ENCODE measurements at places on chromosomes 1 and 21. TPM values are rescaled to one million over a fixed set of nuclear protein-coding genes. Genes with fewer than 3 reads are reported as not detected.

TFAP2E gene
- 3.2 TPM for total RNA-seq

DNA sequence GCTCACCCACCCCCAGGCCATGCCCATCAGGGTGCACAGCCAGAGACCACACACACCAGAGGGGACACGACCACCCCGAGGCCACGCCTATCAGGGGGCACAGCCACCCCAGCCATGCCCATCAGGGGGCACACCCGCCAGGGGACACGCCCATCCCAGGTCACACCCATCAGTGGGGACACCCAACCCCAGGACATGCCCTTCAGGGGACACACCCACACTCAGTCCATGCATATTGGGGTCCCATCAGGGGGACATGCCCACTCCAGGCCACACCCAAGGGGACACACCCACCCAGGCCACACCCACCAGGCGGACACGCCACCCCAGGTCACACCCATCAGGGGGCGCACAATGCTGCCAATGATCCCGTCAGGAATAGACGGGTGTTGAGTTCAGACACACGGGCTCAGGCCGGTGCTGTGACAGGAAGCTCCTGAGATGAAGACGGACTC lies 20.7 kb downstream of the MCM3AP start:
- H3K4me1 ChIP-seq, result peaks cover 2% of the 10 kb centered on the region
- peaks cover 2% of the 10 kb centered on the region for H3K36me3 ChIP-seq
- DNase-seq, result no peak
- H3K27ac ChIP-seq, result no peak overlapping the region

USH2A gene
- total RNA-seq, result not detected

DNA sequence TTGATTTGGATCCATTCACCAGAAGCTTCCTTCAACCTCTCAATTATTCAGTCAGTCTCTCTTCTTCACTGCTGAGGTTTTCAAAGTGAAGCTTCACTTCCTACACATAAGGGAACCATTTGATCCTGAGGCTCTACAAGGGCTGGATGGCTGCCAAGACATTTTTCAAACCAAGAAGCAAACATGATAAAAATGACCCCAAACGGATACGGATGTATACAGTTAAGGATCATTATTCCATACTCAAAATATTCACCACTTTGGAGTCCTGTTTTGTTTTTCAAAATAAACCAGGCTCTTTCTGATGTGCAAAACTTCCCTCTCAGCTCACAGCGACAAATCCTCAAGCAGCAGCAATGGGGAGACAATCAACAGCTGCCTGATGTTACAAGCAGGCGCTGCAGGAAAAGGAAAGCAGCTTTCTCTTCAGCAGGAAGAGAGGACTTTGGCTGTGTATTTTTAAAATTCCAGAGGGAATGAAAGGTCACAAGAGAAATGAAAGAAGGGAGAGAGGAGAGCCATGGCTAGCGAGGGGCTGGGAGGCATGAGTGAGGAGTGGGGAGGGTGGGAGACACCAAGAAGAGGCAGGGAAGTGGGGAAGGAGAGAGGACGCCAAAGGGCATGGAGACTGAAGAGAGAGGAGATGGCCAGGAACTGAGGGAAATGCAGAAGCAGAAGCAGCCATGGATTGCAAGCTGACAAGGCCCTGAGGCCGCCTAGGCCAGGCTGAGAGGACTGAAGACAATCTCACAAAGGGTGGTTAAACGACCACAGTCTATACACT lies 145.4 kb downstream of the SLC45A1 start:
- peaks cover 16% of the 10 kb centered on the region for H3K4me1 ChIP-seq
- DNase-seq, result no peak
- H3K27ac ChIP-seq, result peak overlapping the region; percentile 59
- no peaks in the 10 kb centered on the region for H3K27me3 ChIP-seq
- no peaks in the 10 kb centered on the region for H3K36me3 ChIP-seq

- peaks cover 45% of the 10 kb centered on the region for H3K27me3 ChIP-seq
- peaks cover 8% of the 10 kb centered on the region for H3K4me1 ChIP-seq
These were observed 22.9 kb upstream of the FOXE3 start for GRCh38 chr1:47393141-47393540.

TIE1 gene
- total RNA-seq, result not detected

All from T-helper 17 cell (primary cell).